ENCODE measurements at places on chromosomes 13 and 19.

DNA sequence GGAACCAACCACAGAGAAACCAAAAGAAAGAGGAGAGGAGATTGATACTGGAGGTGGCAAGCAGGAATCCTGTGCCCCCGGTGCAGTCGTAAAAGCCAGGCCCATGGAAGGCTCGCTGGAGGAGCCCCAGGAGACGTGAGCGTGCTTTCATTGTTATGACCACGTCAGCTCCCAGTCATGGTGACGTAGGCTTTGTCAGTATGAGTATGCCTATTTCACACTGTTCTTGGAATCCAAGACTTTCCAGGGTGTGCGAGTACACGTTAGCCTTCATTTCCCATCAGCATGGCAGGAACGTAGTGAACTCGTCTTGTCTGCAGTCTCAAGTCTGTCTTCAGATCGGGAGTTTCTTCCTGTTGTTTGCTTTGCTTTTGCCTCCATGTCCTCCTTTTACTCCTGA, 15.4 kb upstream of the CHAMP1 start:
- no peak for DNase-seq

- DNase-seq: no peak
Measured at GRCh38 chr13:46598820-46599180, 45.8 kb downstream of the LRCH1 start.

DNA sequence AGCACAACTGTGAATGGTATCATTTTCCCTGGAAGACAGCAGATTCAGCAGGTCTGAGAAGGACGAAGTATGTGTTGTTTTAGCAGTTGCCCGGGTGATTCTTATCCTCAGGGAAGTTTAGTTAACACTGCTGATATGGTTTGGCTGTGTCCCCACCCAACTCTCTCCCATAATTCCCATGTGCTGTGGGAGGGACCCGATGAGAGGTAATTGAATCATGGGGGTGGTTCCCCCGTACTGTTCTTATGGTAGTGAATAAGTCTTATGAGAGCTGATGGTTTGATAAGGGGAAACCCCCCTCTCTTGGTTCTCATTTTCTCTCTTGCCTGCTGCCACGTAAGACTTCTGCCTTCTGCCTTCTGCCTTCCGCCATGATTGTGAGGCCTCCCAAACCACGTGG, 81.0 kb upstream of the UBAC2 start:
- DNase-seq: peak; percentile 10

- no peak for DNase-seq
Measured at GRCh38 chr13:67303661-67304333, 73.7 kb upstream of the PCDH9 start.

DNA sequence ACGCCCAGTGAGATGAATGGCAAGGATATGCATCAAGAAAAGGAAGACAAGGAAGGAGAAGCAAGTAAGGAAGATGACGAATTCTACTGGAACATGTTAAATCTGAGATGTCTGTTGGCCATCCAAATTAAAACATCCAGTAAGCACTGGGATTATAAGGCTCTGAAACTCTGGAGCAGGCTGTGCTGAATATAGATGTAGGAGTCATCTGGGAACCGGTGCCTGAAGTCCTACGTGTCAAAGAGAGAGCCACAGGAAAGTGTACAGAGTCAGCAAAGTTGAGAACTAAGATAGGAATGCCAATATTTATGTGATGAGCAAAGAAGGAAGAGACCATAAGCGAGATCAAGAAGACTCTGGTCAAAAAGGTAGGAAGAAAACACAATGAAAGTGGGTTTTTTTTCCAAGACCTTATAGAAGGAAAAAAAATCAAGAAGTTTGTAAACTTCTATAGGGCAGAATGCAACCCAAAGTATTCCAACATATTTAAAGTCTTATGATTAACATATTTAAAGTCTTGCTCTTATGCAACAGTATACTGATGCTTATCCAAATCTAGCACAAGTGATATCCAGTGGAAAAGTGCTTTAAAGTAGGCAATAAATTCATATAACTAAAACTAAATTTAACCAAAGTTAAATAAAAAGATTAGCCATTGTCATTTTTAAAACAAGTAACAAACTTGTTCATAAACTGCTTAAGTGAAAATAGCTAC, 51.2 kb upstream of the EEF1AKMT1 start:
- no peak for DNase-seq

DNA sequence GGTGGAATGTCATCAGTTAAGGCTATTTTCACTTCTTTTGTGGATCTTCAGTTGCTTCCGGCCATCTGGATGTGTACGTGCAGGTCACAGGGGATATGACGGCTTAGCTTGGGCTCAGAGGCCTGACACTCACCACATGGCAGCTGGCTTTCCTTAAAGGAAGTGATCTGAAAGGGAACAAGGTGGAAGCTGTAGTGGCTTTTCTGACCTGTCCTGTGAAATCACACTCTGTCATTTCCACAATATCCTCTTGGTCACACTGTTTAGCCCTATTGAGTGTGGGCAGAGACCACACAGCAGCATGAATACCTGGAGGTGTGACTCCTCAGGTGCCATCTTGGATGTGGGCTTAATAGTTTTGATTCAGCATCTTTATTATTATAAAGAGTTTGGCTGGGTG, 4.5 kb upstream of the BAX start:
- no peak for DNase-seq

GRCh38 chr19:10582091-10582490, 5.0 kb downstream of the AP1M2 start:
- no peak for DNase-seq

DNA sequence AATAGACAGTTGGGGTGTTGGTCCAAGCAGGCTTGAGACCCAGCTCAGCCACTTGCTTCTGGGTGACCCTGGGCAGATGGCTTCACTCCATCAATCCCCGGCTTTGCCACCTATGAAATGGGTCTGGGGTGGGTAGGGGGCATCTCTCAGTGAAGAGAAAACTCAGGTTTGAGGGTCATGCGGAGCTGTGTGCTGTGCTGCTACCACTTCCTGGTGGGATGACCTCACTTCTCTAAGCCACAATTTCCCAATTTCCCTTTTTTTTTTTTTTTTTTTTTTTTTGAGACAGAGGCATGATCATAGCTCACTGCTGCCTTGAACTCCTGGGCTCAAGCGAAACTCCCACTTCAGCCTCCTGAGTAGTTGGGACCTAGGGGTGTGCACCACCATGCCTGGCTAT, 4.6 kb upstream of the PLAUR start:
- no peak for DNase-seq

GRCh38 chr19:23393121-23393520, 2.1 kb downstream of the ZNF91 start:
- DNase-seq: no peak

- DNase-seq: no peak
Measured at GRCh38 chr13:51714663-51715168, 89.2 kb downstream of the DHRS12 start.

DNA sequence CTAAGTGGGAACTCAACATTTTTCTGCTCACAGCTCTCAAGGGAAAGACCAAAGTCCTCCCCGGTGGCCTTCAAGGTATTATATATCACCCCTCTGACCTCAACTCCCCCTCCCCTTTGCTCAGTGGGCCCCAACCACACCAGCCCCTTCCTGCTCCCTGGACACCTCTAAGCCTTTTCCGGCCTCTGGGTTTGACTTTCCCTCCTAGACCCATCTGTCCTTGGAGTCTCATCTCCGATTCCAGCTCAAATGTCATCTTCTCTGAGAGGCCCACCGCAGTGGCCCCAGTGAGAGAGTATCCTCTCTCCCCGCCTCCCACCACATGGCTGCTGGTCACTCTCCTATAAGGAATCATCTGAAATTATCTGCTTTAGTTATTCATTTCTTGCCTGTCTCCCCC, 941 bp upstream of the UHRF1 start:
- no peak for DNase-seq

GRCh38 chr13:45466359-45466758, 1.6 kb downstream of the COG3 start:
- no peak for DNase-seq

DNA sequence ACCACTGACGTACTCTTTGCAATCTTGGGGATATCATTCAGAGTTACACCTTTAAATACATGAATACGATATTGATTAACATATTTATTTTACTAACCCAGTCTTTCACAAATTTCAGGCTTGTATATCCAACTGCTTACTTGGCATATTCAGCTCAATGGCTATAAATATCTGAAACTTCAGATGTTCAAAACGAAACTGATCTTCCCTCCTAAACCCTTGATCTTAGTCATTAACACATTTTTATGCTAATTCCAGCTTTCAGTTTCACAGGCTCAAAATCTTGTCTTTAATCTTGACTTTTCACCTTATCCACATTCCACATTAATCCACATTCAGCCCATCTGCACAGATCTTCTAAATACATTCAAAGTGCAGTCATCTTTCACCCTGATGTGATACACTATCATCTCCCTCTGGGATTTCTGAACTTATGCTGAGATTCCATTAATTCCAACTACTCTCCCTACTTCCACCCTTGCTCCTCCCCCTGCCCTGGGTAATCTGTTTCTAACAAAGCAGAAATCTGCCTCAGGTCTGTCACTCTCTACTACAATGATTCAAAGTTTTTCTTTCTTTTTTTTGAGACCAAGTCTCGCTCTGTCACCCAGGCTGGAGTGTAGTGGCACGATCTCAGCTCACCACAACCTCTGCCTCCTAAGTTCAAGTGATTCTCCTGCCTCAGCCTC, 387.2 kb downstream of the GPC5 start:
- DNase-seq: no peak

- no peak for DNase-seq
Measured at GRCh38 chr13:26999499-26999898, 172.1 kb downstream of the USP12 start.

DNA sequence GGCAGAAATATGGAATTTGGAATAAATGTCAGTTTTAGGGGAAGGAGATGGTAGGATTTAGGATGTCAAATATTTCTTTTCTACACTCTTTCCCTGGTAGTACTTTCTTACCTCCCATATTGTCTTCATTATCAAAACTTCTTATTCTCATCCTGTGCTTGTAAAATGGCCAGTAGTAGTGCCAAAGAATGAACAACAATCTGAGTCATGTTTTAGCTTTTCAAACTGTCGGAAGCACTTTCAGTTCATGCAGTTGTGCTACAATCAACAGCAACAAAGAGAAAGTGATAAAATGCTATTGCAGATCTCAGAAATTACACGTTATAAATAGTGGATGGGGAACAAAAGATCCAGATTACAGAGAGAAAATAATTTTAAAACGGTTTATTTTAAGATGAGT, 193.7 kb upstream of the RXFP2 start:
- DNase-seq: no peak

- DNase-seq: no peak
Measured at GRCh38 chr19:44050740-44051649, 841 bp upstream of the ZNF223 start.

DNA sequence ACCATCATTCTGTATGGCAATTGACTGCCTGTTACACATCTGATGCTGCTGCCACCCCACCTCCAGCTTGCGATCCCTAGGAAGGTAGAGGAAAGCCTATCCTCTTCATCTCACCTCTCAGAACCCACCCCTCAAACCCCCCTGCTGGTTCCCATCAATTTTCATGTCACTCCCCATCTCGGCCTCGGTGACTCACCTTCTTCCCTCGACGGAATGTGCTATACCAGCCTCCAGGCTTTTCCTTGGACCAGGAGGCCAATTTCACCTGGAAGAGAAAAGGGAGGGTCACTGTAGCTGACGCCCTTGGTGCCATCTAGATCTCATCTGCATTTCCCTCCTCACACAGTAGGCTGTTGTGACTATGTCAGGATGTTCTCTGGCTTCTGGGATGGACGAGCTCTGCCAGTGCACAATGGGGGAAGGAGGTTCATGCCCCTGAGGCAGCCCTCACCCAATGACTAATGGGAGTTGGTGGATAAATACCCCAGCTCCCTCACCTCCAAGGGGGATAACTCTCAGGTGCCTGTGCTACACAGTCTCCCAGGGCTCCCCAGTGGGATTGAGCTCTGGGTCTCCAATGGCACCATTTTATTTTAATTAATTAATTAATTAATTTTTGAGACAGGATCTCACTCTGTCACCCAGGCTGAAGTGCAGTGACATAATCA, 26.4 kb upstream of the OLFM2 start:
- DNase-seq: no peak

DNA sequence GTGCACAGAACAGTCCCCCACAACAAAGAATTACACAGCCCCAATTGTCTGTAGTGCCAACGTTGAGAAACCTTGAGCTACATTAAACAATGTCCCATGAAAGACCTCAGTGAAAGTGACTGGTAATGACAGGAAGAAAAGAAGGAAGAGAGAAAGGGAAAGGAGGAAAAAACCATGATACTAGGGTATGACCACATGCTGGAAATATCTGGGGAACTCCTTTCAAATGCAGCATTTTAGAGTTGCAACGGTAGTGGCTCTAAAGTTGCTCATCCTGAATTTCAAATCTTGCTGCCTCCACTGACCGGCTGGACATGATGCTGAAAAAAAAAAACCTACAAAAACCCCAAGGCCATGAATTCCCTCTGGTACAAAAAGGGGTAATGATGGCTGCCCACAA, 26.5 kb downstream of the FPR3 start:
- DNase-seq: no peak

DNA sequence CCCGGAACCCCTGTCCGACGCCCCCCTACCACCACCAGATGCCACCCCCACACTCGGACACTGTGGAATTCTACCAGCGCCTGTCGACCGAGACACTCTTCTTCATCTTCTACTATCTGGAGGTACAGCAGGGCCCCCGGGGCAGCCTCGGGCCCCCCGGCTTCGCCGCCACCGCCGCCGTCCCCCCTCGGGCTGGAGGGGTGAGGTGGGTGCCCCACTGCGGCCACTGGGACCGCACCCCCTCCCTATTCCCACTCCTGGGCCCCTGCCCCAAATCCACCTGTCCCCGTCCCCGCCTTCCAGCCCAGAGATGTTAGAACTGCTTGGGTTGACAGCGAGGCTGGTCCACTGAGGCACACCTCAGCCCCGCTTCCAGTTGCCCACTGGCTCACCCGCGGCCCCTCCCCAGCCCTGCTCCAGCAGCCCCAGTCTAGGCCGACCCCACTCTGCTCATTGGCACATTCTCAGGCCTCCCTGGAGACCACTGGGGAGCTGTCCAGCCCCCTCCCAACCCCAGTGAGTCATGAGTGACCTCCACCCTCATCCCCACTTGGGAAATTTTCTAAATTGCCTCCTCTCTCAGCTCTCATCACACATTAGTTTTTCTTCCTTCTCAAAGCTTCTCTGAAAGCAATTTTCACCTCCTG, 6.5 kb downstream of the LENG1 start:
- DNase-seq: no peak

GRCh38 chr19:44626048-44626624, 12.8 kb downstream of the IGSF23 start:
- DNase-seq: no peak

DNA sequence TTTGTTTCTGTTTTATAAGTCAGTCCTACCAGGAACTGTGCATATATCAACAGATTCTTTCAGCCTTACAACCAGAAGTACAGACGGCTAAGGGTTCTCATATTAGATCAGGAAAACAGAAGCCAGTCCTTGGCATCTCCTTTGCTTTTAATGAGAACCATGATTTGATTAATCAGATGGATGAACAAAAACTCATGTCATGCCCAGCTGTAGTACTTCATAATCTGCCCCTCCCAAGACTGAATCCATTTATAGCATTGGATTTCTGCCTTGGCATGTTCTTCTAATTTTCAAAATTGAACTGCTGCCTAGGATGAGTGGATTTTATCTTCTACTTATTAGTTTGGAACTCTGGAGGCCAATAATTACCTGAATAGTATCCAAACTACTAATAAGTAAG, 617.2 kb downstream of the SLITRK5 start:
- no peak for DNase-seq

GRCh38 chr13:113374511-113375175, 10.7 kb upstream of the GRTP1 start:
- no peak for DNase-seq
